ENCODE measurements at places on chromosomes 2 and 18.

DNA sequence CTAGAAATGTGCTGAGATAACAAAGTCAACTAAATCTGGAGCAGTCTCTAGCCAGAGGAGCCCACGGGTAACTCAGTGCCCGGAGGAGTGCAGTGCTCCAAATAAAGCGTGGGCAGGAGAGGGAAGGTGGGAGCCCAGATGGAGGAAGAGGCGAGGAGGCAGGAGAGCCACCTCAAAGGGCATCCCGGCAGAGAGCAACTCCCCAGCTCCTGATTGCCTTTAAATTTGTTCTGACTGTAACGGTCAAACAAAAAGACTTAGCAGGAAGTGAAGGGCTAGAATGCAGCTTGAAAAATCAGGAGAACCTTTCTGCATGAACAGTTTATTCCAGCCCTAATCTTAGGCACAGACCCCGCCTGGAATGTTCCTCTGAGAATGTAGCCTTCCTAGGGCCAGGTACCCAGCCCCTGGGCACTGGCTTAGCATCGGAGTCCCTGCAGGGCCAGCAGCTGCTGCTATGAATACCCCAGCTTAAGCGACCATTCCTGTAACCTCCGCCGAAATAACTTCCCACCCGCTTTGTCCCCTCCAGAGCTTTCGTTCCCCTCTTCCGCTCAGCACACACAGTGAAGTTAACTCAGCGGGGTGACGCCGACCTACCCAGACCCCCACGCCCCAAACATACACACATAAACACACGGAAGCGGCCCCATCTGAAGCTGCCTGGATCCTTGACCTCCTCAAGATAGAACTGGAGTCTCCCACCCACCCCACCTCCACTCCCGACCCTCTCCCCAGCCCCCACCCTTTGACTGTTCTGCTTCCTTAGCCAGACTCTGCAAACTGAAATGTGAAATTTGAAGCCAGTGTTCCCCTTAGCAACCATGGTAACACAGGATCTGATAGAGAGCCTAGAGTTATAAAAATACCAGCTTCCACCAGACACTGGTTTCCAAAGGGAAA lies 123.2 kb downstream of the SMAD7 start:
- DNase-seq: no peak

- no peak for DNase-seq
Measured at GRCh38 chr2:204896146-204896545, 350.9 kb downstream of the PARD3B start.

DNA sequence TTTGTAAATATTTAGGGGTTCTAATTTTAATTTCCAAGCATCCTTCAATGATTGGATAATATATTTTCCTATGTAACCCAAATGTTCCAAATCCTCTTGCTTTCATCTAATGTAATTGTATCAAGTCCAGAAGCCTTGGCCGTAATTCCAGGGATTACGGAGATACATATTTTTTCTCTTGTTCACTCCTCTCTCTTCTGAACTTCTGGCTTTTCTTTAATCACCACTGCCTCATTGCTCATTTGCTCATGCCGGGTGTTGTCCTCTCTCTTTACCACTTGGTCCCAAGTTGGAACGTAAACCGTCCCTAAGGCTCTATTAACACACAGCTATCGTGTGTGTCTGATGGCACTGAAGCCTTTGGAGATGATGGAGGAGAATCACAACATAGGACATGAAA lies 188.7 kb upstream of the COL3A1 start:
- no peak for DNase-seq

GRCh38 chr2:1607971-1608688 lies 136.2 kb downstream of the PXDN start:
- no peak for DNase-seq

GRCh38 chr2:134676960-134677359 lies 41.8 kb downstream of the TMEM163 start:
- DNase-seq: no peak

GRCh38 chr2:162184359-162184758 lies 32.3 kb upstream of the GCG start:
- no peak for DNase-seq

DNA sequence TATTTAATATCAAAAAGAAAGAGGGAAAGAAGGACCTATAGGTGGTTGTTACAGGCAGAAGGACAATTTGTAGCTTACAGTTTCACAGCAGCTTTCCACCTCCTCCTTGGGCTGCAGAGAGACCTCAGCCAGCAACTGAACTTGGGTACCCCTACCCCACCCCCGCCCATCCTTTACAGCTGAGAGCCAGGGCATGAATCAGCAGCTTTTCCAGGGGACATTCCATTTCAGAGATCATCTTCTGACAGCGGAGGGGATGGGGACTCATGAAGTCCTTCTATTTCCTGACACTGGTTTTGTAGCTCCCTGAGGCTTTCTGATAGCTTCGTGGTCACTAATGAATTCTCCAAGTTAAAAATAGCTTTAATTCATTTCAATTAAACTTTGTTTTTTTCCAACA lies 96.4 kb downstream of the ITGB1BP1 start:
- DNase-seq: no peak

DNA sequence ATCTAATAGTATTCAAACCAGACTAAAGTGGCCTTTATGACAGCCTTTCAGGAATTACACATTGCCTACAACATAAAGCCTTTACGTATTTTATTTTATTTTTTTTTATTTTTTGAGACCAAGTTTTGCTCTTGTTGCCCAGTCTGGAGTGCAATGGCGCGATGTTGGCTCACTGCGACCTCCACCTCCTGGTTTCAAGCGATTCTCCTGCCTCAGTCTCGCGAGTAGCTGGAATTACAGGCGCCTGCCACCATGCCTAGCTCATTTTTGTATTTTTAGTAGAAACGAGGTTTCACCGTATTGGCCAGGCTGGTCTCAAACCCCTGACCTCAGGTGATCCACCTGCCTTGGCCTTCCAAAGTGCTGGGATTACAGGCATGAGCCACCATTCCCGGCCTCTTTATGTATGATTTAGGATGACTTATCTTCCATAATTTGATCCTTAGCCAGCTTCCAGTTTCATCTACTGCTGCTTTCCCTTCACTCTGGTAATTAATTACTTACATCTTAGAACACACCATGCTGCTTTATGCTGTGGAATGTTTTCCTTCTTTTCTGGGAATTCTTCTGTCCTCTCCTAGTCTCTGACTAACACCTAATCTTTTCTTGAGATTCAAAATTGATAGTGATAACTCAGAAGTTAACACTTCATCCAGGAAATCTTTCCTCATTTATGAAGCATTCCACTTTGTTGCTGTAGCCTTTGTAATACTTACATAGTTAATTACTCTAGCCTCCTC lies 2.6 kb downstream of the USP14 start:
- no peak for DNase-seq

DNA sequence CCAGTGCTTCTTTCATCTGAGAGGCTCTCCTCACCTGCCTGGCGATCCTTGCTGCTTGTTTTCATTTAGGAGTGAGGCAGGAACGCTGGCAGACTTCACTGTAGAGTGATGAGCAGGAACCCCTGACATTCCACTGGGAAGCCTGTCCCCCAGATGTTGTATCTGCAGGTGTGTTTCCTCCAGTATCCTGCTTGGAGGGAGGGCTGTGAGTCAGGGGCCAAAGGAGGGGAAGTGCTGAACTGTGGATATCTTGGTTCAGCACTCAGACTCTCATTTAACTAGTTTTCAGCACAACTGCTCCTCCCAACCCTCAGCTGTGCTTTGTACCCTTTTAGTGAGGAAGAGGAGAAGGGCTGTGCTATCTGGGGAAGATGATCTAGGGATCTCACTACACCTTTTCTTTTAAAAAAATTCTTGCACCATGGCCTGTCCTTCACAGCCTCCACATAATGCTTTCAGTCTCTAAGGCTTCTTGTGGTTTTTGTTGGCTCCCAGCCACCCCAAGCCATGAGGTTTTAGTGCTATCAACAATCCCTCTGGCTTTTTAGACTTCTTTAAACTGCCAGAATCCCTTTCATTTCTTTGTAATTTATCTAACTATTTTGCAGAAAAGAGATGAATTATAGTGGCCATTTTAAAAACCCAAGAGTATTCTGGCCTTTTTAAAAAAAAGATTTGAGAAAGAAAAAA lies 11.2 kb downstream of the ANKAR start:
- no peak for DNase-seq

DNA sequence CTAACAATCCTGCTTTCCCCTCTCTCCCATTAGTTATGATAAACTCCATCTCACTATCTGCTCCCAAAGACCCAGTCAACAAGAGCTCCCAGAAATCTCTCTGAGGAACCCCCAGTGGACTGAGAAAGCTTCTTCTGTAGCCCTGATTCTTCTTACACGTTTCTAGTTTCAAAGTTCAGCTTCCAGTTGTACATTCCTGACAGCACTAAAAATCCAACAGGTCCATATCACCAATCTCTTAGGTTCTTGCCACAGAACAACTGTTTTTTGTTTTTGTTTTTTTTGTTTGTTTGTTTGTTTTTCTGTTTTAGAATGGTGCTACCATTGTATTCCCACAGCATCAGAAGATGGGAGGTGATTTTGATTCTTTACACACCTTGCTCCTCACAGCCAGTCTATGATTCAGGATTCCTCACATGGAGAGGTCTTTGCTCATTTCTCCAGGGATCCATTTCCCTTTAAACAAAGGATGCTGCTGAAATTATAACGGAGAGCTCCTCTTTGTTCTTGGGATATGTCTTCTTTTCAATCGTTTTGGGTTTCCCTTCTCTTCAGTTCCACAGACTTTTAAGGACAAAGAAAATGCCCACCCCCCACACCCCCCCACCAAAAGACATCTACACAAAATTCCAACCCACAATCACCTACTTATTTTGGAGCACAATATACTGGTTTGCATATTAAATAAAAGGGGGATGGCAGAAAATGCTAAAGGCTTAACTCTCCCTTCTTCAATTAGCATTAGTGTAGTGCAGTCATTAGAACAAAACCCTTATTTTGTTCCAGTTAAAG lies 56.0 kb upstream of the COBLL1 start:
- no peak for DNase-seq

DNA sequence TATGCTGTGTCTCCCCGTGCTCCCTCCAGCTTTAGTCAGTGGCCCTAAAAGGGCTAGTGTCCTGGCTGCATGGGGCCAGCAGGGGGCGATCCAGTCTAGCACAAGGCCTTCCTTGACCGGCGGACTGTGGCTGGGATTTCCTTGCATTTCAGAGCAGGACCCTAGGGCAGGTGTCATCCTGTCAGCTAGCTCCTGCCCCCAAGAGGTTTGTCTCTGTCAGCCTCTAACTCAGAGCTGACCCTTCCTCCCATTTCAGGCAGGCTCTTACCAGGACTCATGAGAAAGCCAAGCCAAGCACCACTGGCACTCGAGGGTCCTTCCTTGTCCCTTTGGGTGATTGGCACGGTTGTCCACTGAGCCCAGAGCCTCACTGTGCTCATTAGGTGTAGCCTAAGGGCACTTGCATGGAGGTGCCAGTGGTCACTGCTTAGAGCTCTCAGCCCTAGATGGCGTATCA lies 140.3 kb downstream of the RPIA start:
- DNase-seq: no peak

DNA sequence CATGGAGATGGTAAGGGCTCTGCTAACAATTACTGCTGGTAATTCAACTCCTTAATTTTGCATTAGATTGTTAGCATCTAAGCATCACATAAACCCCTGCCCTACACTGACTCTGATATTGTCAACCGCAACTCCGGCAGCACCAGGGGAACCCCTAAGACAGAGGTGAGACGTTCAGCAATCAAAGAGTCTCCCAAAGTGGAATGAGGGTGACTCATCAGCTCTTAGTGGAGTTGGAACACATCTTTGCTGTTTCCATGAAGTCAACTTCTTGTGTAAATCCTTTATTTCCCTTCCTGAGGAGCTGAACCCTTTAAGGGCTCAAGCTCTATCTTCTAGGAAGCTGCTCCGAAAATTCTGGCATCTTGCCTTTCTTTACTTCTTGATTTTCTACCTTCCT lies 52.1 kb downstream of the ABCG8 start:
- DNase-seq: no peak

DNA sequence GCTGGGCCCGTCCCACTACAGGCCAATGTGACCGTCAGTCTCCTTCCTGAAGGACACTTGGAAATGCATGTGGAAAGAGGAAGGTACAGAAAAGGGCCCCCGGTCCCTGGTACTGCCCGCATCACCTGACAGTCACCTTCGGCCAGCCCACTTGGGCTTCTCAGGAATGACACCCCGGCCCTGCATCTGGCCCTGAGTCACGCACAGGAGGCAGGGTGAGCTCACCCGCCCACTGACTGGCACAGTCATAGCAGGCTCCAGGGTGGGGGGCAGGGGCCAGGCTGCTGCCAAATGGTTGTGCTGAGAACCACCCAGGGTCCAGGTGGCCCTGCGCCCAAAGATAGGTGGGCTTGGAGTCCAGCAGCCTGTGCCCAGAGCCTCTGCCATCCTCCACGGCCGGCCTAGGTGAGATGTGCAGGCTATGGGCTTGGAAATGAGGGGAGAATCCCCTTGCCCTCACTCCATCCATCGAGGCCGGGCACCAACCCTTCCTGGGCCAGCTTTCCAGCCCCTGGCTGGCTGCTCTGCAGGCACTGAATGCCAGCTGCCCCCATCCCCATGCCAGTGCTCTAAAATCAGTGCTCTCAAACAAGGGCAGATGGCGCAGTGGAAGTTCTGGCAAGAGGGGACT lies 14.1 kb downstream of the EMX1 start:
- DNase-seq: no peak

DNA sequence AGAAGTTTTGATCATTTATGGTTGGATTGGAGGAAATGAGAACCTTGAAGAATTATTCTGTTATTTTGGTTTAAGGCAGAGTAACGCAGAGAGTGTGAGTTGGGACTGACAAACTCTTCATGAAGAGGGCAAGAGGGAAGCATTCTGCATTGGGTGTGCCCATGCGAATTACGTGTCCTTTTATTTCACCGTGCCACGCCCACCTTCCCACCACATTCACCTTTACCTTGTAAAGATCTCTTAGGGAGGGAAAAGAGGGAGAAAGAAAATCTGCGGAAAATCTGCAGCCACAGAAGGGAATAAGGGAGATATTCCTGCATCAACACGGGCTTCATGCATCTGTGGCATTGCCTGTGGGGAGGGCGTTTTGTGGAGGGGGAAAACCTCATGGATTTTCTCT lies 31.8 kb downstream of the SLC9A4 start:
- no peak for DNase-seq

DNA sequence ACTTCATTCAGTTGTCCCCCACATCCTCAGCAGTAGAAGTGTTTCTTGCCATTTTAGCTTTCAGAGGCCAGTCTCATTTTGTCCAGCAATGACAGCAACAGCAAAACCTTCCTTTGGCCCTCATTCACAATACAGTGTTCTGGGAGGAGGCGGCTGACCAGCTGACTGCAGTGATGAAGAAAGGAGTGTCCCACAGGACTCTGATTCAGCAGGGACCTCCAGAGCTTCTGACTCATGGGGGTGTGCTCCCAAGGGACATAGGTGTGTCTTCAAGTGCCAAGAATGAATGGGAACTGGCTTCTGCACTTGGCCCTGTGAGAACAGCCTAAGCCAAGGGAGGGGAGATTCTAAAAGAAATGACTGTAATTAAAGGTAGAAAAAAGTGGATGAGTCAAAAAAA lies 147.0 kb upstream of the PELI1 start:
- no peak for DNase-seq
